ENCODE measurements at places on chromosomes 6 and 20.

DNA sequence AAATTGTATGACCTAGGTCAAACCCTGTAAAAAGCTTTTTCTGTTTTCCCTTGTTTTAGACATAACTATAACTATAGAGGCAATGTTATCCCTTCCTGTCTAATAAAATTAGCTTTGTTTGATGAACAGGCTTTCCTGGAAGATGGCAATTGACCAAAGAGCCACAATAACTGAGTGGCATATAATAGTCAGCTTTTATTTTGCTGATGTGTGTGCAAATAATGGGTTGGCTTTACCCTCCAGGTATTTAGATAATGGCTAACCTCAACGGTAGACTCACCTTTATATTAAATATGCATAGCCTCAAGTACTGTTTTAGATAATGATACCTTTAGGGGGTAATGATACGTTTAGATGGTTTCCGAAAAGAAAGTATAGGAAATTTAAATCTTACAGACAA lies 15.0 kb downstream of the TBXT start:
- no peak for DNase-seq

DNA sequence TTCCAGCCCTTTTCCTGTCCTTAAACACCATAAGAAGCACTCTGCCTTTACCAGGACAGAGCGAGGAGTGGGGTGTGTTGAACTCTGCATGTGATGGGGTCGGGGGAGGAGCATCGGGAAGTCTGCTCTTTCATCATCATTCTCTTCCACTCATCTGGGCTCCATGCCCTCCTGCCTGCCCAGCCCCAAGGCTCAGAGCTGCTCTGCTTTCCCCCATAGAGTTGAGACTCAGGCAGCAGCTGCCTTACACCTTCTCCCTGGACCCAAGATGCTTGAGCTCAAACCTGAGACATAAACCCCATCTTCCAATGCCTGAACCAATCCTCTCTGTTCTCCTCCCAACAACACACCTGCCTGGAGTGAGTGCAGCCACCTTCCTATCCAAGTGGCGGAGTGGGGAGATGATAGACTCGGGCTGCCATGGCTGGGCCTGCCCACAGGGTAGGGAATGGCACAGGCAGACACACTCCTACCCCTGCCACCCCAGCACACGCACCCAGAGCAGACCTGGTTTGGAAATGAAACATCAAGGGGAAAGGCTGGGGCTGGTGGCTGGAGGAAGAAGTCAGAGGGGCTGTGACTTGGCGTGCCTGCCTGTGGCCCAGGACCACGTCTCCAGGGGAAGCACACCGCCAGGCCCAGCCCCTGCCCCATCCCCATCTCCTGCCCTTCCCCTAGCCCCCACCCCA lies 28.4 kb downstream of the TFEB start:
- DNase-seq: peak; percentile 22

GRCh38 chr6:38112181-38112580 lies 292.7 kb downstream of the ZFAND3 start:
- no peak for DNase-seq

DNA sequence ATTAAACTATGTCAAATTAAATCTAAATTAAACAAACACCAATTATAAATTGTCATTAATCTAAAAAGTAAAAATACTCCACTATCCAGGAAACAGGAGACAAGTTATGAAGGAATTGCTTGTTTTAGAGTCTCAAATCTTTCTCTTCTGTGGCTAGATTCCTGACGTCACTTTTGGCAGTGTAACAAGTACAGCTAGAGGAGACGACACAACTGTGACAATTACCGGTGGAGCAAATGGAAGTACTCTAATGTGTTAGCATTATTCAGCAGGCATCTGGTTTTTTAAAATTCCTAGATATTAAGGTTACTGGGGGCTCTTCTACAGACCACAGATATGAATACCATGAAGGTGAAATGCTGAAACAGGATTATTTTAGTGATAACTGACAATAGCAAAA lies 1042.7 kb downstream of the EPHA7 start:
- DNase-seq: no peak

DNA sequence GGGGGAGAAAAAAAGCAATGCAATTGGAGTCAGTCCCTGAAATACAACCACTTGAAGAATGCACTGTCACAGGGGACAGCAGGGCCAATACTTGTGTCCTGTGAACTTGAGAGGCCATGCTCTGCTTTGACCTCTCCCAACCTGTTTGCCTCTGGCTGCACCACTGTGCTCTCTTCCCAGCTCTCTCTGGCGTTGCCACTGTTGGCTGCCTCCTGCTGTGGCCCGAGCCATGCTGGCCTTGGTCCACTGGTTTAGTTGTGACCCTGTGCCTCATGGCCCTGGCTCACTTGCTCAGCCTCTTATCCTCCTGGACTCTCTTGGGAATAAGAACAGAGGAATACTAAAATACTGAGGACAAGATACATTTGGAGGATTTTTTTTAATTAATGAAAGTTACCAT lies 14.5 kb upstream of the FBXO30 start:
- DNase-seq: no peak

GRCh38 chr6:131215219-131215618 lies 80.0 kb downstream of the AKAP7 start:
- no peak for DNase-seq

DNA sequence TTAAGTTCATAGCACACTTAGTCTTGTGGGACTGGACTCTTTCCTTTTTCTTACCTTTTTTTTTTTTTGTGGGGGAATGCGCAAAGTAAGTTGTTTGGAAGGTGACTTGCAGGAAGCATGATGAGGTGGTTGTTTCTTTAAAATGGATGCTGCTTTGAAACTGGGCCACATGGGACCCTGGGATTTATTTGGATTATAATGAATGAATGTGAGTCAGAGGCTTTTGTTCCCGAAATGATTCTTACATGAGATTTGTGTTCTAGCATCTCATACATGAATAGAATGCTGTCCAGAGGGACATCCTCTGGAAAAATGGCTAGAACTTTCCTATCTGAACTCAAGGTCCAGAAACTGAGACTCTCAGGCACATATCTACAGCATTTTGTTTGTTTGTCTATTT lies 236.6 kb upstream of the RNF24 start:
- DNase-seq: no peak

GRCh38 chr6:130996635-130997034 lies 66.4 kb downstream of the EPB41L2 start:
- DNase-seq: no peak

GRCh38 chr6:43687437-43688347 lies at the start of gene MRPS18A:
TSS of gene MRPS18A (minus strand) at chr6:43687791. CDS start at chr6:43687779, 12 bp downstream.
- peak; percentile 81 for DNase-seq

DNA sequence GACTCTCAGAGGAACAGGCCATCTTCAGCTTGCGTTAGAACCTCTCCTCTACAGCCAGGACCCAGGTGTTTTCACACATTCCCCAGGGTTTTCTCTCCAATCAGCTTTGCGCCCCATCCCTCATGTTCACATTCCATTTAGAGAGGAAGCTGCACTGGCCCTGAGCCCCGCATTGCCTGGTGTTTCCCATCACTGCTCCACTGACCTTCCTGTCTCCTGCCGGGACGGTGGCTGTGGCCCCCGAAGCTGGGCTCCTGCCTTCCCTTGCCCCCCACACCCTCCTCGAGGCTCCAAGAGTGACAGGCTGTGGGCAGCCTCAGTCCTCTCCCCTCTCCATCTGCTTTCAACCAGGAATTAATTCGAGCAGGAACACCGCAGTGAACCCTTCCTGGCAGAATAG lies 357.3 kb downstream of the THBS2 start:
- DNase-seq: no peak

DNA sequence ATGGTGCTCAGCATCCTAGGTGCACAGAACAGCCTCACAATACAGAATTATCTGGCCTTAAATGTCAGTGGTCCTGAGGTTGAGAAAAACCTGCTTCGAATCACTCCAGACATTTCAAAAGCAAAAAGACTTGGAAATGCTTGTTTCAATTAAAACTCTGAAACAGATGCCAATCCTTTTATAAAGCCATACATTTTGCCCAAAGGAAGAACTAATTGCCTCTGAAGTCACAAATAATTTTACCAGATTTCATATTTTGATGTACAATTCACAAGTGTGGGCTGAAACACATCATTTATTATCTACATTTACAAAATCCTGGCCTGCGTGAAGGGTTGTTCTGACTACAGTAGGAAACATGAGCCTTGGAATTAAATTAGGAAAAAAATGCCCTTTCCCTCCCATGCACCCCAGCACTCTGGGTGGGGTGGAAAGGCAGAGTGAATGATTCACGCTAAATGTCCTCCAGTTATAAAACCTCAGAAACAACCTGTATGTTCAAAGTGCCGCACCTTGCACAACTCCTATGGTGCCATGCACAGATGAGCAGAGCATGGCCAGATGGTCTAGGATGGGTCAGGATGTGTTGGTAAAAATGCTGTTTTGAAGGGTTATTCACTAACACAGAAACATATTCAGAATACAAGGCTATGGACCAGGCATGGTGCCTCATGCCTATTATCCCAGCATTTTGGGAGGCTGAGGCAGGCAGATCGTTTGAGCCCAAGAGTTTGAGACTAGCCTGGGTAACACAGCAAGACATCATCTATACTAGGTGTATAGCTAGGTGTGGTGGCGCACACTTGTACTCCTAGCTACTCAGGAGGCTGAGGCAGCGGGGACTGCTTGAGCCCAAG lies 87.0 kb downstream of the ZMYND8 start:
- DNase-seq: no peak

GRCh38 chr6:35922139-35922554 lies 1.2 kb upstream of the SRPK1 start:
- no peak for DNase-seq

DNA sequence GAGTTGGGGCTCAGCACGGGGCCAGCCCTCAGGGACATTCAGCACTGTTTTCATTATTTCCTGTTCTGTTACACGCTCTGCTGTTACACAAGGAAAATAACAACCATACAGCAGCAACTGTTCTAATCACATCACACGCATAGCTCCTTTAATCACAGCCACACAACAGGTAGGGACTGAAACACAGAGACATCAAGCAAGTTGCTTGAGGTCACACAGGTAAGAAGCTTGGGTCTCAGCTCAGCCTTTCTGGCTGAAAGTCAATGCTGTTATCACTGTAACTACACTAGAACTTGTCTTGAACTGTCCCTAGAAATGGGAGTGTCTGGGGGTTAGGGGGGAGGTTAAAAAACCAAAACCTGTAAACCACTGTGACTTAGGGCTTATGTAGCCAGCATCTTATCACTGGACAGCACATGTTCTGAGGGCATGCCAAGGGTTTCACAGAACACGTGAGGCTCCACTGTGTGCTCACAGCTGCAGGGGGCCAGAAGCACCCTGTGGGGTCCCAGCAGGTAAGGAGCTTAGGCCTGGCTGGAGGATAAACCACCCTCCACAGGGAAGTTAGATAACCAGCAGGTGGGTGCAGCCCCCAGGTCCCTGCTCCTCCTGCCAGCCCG lies 146.0 kb downstream of the EYA2 start:
- DNase-seq: no peak

GRCh38 chr6:21588481-21589351 lies 4.8 kb upstream of the SOX4 start:
- peak; percentile 33 for DNase-seq

DNA sequence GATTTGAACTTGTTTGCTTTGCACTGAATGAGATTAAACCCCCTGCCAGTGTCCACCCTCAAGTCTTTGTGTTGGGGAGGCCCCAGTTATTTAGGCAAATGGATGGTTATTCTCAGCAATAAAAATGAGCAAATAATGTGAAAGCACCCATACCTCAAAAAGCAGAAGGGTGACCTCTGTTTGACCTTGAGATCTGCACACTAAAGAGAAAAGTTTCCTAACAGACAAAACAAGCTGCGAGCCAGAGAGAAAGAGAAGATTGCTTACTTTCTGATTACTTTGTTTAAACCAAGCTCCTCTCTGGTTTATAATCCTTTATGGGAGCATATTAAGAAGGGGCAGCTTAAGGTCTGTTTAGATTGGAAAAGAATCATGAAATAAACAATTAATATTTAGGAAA lies 30.4 kb upstream of the TRERF1 start:
- no peak for DNase-seq

GRCh38 chr20:884983-885952 lies 30.9 kb downstream of the ANGPT4 start:
- DNase-seq: no peak

DNA sequence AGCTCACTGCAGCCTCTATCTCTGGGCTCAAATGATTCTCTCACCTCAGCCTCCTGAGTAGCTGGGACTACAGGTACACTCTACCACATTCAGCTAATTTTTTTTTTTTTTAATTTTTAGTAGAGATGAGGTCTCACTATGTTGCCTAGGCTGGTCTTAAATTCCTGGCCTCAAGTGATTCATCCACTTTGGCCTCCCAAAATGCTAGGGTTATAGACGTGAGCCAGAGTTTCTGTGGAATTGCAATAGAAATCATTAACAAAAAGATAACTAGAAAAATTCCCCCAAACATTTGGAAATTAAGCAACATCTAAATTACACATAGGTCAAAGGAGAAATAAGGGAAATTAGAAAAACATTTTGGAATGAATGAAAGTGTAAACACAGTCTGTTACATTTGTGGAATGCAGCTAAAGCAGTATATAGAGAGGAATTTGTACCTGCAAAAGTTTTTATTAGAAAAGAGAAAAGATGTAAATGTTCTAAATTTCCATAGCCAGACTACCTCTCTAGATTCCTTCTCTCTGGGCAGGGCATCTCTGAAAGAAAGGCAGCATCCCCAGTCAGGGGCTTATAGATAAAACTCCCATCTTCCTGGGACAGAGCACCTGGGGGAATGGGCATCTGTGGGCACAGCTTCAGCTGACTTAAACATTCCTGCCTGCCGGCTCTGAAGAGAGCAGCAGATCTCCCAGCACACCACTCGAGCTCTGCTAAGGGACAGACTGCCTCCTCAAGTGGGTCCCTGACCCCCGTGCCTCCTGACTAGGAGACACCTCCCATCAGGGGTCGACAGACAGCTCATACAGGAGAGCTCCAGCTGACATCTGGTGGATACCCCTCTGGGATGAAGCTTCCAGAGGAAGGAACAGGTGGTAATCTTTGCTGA lies 51.3 kb downstream of the ATRN start:
- DNase-seq: no peak

DNA sequence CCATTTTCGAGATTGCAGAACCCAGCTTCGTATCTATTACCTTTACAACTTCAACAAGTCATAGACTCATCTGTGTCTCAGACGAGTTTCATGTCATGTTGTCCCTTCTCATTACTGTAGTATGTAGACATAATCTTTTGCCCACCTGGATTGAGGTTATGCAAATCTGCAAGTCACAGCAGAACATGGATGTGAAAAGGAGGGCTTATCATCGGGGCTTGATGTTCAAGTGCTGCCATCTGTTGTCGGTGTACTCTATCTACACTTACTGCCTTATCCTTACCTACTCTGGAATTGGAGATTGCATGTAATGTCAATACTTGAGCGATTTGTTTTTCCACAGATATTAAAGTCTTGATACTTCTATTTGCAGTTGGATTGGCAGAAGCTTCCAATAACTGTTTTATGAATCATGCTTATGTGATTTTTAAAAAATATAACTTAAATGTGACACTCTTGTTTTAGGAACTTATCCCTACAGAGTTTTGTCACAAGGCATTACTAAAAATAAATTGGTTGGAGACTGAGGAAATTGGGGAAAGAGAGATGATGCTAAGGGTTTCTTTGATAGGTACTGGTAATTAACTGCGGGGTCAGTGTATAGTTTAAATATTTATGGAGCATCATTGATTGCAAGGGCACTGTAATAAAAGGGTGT lies 3.0 kb upstream of the GOPC start:
- peak; percentile 48 for DNase-seq

GRCh38 chr6:142833054-142833453 lies 111.9 kb downstream of the HIVEP2 start:
- DNase-seq: peak; percentile 48

Measured in activated naive CD4-positive, alpha-beta T cell treated with anti-CD3 and anti-CD28 coated beads, Interleukin-2, amount 50 U/mL, for 16 hours (primary cell).